NCI-H524 treated with DMSO at 0.1 percent for 48 hours (cell line): ENCODE measurements at places on chromosomes 7 and 10.

- DNase-seq: no peak
These were observed 20.3 kb upstream of the SAR1A start for GRCh38 chr10:70190581-70190980.

DNA sequence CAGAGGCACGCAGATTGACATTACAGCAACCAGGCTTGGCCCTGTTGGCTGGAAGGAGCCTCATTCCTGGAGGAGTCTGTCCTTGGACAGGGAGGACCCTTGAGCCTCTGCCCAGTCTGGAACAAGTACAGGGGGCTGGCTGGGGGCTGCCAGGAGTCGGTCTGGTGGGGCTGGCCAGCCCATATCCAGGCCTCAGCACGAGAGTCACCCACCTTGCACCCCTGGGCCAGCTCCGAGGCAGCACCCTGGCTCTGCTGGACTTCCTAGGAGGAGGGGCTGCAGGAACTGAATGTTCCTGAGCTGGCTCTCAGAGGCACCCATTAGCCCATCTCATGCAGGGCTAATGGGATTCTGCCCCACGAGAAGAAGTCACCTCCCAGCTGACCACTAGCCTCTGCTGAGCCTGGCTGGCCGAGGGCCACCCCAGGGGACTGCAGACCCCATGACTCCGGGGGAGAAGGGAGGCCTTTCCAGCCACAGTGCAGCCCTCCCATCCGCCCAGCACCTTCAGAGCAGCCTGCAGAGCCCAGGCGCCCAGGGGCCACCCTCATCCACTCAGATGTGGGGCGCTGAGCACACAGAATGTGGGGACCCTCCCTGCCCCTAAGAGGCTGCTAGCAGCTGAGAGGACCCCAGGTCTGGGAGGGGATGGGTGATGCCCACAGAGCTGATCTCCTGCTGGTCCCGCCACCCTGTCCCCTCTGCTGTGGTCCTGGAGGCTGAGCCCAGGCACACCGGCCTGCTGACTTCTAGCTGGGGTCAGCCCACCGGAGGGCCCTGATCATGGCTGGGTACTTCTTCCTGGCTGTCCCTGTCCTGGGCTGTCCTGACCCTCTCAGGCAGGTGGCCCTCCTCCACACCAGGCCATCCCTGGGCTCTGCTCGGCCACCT lies 14.8 kb upstream of the INPP5A start:
- no peak for DNase-seq

GRCh38 chr7:78232806-78233205 lies 434.2 kb downstream of the PHTF2 start:
- DNase-seq: no peak

DNA sequence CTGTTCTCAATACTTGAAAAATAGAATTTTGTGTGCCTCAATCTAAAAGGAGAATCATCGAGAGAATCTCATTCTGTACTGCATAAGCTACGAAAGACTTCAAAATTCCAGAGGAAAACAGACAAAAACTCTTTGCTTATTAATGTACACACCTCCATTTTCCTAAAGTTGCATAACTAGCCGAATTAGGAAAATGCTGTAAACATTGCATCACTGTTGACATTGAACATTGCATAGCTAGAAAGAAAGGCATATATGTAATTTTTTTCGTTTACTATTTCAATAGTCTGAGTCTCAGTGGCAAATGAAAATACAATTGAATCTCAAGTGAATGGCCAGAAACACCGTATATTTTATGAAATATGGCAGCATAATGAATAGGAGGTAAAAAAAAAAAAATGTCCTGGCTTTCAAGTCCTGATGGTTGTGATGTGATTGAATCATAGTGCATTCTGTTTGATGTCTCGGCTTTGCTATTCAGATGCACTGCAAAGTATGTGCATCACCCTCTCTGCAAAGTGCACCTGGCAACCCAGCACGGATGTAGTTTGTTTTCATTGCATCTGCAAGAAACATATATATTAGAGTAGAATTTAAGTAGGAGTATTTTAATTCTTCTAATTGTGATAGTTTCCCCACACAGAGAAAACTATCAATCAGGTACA lies 196.7 kb downstream of the VTI1A start:
- DNase-seq: no peak

DNA sequence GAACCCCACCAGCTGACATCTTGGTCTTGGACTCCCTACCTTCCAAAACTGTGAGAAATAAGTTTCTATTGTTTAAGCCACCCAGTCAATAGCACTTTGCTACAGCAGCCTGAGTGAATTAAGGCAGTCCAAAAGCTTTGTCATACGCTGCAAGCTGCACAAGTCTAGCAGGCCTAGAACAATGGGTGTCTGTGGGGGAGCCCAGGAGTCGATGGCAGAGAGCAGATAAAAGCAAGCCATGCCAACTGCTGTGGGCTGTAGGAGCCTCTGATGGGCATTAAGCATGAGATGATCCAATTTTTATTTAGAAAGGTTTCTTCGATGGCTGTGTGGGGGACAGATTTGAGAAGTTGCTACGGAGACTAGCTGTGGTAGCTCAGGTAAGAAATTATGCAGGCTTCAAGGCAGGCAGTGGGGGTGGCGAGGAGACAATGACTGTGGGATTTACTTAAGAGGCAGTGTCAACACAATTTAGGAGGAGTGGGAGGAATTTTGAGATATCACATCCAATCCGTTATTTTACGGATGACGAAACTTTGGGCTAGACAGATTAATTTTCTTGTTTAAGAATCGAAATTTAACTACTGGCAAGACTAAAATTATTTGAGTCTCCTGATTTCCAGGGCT lies 110.4 kb downstream of the NRCAM start:
- no peak for DNase-seq

DNA sequence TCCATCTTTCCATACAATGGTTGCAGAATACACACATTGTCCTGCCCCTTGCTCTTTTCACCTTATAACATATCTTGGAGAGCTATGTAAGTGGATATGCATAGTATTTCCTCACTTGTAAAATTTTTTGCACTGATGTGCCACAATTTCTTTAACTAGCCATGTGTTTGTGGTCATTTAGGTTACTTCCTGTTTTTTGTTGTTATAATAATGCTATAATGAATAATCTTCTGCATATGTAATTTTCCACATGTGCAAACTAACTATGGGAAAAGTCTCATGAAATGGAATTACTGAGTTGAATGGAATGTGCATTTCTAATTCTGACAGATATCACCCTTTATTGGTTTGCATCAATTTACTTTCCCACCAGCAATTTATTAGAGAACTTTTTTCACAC lies 2.8 kb downstream of the TAS2R41 start:
- DNase-seq: no peak

- DNase-seq: no peak
These were observed 469.9 kb downstream of the DNAJB6 start for GRCh38 chr7:157806711-157807110.

DNA sequence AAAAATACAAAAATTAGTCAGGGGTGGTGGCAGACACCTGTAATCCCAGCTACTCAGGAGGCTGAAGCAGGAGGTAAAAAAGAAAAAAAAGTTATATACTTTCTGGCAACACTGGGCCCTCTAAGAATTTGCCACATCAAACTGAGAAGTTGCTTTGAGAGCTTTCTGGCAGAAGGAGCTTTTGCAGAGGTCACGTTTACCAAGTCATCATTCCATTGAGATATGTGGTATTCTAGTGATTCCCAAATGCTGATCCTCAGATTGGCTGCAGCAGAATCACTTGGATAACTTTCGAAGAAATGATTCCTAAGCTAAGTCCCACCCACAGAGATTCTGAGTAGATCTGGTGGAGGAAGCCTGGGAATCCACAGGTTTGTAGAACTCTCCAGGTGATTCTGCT lies 80.5 kb downstream of the ADAM22 start:
- no peak for DNase-seq

GRCh38 chr10:23172429-23173213 lies 19.5 kb upstream of the PTF1A start:
- no peak for DNase-seq

DNA sequence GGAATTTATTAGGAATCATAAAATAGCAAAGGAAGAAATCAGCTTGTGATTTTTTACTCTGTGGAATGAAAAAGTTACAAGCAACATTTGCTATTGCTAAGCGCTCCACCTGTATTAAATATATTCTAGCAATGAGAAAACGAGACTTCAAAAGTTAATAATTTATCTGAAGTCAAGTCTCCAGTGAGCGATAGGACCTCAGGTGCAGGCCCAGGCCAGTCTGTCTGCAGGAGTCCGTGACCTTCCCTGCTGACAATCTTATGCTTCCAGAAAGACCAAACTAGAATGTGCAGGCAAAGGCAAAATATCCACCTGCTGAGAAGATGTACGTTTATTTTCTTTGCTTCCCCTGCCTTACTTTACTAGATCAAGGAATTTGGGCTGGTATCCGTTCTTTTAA lies 22.7 kb downstream of the MRC1 start:
- DNase-seq: no peak

DNA sequence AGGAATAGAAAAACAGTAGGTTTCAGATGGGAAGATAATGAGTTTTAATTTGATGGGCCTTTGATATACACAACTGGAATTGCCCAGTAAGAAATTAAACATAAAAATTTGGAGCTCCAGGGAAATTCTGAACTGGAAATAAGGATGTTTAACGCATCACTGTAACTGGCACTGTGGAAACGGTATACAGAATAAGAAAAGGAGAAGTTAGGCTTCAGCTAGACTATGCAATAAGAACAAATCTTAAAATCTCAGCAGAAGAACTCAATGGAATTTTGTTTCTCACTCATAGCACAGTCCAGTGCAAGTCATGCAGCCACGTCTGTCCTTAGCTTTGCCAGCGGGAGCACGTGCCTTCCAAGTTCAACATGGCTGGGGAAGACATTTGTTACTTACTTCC lies 52.9 kb upstream of the FGL2 start:
- no peak for DNase-seq

GRCh38 chr10:69363666-69364065 lies 53.1 kb downstream of the TACR2 start:
- DNase-seq: no peak

DNA sequence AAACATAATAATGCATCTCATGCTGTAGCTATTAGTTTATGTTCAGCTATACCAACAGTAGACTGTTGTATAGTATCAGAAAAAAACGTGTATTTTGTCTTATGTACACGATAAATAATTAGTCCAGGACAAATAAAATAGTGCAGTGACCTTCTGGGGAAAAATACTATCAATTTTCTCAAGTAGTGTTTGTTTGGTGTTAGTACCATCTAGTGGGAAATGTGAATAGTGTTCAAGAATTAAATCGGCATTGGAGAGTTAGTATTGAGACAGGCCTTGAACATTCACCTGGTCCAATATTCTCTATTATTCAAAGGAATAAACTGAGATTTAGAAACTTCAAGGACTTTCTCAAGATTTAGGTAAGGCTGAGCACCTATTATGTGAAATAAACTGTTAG lies 21.7 kb upstream of the OR2A5 start:
- DNase-seq: no peak

DNA sequence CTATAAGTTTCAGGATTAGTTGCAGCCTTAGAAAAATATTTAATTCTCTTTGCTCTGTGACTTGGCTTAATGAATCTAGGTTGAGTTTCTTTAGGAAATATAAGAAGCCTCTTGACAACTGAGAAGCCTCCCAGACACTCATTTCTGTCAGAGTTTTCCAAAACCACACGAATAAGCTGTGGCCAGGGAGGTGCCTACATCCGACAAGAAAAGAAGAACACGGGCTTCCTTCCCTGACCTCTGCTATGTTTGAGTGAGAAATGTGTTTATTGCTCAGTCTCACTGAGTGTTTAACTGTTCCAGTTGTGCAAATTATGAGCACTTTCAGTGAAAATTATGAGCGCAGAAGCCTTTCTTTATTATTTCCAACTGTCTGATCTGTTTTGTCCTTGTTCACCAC lies 105.0 kb downstream of the TRIL start:
- no peak for DNase-seq

DNA sequence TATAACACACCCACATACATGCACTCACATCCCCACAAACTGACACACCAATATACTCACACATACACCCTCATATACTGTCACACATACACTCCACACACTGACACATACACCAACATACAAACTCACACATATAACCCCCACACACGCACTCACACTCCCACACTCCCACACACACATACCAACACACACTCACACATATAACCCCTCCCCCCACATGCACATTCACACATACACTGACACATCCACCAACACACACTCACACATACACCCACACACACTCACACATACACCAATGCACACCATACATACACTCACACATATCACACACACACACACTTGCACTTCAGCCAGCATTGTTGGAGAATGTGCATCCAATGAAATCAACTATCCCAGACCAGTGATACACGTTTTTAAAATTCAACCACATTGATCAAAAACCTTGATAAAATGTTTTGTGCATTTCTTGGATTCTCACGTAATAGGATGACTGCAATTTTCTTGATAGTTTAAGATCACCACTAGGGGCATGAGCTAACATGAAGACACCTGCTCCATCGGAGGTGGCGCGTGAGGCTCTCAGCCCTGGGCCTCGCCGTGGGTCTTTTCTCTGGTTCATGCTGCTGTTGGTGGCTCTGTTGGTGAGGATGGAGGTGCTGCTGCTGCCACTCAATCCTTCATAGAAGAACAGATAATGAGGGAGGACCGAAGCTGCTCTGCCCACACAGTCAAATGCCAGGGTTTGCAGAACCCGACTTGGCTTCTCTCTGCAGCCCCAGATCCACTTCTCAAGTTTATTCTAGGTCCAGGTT lies 32.1 kb upstream of the CHST15 start:
- no peak for DNase-seq

DNA sequence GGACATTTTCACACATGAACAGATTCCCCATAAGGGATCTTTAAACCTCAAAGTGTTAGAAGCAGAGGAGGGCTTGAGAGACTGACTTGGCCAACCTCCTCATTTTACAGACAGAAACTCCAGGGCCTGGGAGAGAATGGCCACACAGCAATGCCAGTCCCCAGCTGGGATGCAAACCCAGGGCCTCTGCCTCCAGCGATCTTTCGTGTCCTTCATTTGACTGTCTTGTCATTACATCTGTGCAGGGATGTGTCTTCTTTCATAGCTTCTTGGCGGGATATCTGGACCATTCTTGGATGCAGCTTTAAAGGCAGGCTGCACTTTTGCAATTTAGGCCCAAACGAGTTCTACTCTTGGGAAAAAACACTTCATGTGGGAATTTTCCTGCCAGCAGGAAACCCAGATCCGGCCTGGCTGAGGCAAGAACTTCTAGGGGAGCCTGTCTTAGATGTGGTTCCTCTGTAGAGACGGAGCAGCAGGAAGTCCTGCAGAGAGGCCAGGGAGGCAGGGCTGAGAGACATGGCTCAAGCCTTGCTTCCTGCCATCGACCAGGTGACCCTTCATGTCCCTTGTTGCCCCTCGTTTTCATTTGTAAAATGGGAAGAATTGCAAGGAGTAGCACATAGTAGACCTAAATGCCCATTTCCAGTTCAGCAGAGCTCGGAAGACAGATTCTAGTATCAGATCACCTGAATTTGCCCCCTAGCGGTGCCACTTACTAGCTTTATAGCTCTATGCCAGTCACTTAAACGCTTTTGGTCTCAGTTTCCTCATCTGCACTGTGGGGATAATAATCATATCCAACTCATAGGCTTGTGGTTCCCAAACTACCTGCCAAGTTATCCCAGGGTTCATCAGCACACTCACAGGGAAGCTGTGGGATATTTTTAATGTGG lies 43.9 kb upstream of the SLC29A3 start:
- no peak for DNase-seq

- DNase-seq: no peak
These were observed 68.2 kb upstream of the DDC start for GRCh38 chr7:50633414-50633710.

- DNase-seq: no peak
These were observed 103.9 kb downstream of the PPP1R9A start for GRCh38 chr7:95011146-95011928.
